Activated CD8-positive, alpha-beta memory T cell treated with anti-CD3 and anti-CD28 coated beads, Interleukin-2, amount 50 U/mL, for 4 hours (primary cell): ENCODE measurements at places on chromosomes 2 and 18.

GRCh38 chr2:140714586-140714985, 1416.2 kb downstream of the LRP1B start:
- no peak for DNase-seq

- no peak for DNase-seq
These were observed 14.1 kb downstream of the SLC66A3 start for GRCh38 chr2:11169333-11169732.

DNA sequence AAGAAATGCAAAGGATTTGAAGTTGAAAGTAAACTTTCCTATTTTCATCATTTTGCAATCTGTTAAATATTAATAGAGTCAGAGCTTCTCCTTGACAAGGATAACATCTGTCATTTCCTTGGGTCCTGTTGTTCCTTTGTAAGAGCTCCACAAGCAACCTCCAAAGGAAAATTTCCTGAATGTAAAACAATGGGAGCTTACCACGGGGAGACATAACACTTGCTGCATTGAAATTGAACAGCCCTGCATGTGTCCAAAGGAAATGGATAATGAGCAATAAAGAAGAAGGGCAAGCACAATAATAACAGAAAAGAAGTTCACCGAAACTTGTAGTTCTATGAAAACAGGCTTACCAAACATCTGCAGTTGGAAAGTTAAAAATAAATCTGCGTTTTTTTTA, 42.0 kb upstream of the SCG2 start:
- no peak for DNase-seq

DNA sequence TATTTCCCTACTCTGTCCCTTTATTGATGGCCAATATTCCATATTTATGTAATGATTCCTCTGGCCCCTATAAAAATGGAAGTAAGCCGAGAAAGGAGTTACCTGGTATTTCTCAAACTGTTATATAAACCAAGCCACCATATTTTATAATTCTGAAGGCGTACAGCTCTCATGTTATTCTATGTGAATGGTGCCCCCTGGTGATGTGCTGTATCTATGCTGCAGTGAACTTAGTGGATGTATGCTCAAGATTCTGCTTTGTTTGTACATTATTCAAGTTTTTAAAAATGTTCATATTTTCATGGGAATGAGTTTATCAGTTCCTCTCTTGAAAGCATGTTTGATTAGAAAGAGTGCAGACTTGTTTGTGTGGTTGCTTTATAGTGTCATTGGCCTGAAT, 194.5 kb upstream of the LRRTM1 start:
- DNase-seq: no peak

DNA sequence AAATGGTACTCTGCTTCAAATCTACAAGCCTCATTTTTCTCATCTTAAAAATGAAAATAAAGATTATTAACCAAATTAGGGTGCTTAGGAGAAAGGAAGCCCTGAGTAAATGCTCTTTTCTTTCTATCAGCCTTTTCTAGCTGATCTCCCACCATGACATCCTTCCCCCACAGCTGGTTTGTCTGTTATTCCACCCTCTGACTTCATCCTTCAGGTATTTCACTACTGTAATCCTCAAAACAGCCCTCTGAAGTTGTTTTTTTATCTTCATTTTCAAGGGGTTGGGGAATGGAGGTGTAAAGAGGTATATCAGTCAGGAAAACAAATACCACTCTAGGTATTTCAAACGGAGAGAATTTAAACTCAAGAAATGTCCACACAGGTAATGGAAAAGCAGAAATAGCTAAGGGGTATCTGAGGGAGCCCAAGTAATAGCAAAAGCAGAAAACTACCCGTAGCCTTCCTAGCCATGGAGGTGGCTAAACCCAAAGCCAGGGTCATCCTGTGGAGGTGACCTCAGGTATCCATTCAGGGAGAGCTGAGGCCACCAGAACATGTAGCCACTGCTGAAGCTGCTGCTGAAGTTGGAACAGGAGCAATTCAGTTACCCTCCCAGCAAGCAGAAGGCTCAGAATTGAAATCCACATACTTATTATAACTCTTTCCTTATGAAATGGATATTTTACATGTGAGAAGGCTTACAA, 990.9 kb upstream of the ACVR2A start:
- no peak for DNase-seq

GRCh38 chr2:122072666-122073065, 317.2 kb downstream of the TSN start:
- no peak for DNase-seq

- DNase-seq: no peak
These were observed 78.3 kb upstream of the MAP4K3 start for GRCh38 chr2:39515273-39515896.

- no peak for DNase-seq
These were observed 168.8 kb downstream of the TXNL1 start for GRCh38 chr18:56469582-56469981.

- no peak for DNase-seq
These were observed 654.2 kb upstream of the PKDCC start for GRCh38 chr2:41393621-41394020.

- DNase-seq: no peak
These were observed 322.8 kb downstream of the STK39 start for GRCh38 chr2:167924556-167924955.

GRCh38 chr18:48662011-48662661, 123.3 kb downstream of the CTIF start:
- no peak for DNase-seq

DNA sequence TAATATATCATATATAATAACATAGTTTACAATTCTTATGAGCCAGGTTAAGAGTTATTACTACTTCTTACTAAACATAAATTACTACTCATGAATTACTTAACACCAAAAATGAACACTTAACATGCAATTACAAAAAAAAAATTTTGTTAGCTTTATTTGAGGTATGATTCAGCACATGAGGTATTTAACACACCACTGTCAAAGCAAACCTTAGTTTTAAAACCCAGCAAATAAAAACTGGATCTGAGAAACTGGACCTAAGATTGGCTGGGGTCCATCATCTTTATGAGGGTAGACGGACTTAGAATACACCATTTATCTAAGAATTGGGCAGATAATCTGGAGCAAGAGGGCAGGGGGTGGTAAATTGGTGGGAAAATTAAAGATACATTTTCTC, 81.8 kb upstream of the CREB1 start:
- no peak for DNase-seq

DNA sequence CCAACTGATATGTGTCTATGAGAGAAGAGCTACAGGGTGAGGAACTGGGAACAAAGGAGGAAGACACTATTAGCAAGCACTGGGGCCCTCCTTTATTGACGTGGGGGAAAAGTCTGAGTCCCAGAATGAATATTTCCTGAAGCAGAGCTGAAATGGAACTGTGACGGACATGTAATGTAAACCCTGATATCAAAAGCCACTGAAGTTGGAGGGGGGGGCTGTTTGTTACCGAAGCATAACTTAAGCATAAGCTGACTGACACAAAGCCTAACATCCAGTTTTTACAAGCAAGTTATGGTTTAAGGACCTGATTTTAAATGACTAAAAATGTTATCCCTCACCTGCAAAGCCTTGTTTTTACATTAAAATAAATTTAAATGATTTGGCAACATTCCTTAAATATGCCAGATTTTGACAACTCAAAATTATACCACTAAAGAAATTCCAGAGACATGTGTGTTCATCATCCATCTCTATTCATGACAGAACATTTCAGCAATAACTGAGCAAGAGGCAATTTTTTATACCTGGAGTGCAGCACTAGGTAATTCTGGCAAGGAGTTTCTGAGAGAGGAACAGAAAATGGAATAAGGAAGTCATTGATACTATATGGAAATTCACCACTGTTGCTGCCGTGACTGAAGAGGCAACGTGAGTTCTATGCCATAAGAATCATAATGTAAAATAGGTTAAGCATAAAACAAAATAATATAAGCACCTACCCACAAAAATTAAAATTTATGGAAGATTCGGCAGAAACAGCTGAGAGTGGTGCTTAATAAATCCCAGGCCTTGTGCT, 186.0 kb downstream of the AFF3 start:
- no peak for DNase-seq

GRCh38 chr2:223751012-223751411, 86.4 kb downstream of the AP1S3 start:
- DNase-seq: no peak

DNA sequence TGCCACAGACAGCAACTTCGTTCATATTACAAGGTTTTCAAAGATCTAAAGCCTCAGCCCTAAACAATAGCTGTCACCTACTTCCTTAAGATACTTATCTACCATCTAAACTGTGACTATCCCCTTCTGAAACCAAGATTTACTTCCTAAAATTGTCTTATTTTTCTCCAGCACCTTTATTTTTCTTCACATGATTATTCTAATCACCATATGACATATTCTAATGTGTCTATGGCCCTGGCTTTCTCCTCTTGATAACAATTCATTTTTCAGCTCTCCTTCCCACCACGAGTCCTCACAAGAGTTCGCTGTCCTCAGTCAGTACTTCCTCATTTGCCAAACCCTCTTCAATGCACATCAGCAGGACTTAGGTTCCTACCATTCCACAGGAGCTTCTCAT, 53.9 kb downstream of the RTTN start:
- DNase-seq: no peak

GRCh38 chr2:178530625-178531142, 50.4 kb downstream of the PLEKHA3 start:
- DNase-seq: no peak

DNA sequence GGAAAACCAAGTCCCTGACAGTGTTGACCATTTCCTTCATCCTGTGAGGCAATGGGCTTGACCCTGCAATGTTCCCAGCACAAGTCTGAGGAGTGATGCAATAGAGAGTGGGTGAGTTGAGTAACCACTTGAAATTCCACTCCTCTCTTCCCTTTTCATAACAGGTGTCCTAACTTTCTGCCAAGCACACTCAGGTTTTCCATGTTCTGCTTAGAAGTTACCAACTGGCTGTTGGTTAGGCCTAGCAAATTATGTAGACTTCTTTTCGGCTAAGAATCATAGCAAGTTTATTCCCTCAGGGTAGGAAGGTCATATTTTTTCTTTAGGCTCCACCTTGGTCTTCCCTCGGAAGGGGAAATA, 11.5 kb downstream of the GNLY start:
- DNase-seq: no peak

DNA sequence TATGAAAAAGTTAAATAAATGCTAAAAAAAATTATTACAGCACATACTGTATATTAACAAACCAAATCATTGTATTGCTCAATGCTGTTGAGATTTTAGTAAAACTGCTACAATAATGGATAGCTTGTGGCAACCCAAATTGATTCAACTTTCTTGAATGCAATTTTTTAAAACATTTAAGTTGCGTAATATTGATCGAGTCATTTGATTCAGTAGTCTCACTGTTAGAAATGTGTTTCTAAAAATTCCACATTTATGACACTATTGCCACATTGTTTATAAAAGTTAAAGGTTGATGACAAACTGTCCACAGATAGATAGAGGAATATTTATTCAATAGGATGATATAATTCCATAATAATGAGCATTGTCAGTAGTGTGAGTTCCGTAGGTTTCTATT, 640.7 kb upstream of the CRIM1 start:
- no peak for DNase-seq

DNA sequence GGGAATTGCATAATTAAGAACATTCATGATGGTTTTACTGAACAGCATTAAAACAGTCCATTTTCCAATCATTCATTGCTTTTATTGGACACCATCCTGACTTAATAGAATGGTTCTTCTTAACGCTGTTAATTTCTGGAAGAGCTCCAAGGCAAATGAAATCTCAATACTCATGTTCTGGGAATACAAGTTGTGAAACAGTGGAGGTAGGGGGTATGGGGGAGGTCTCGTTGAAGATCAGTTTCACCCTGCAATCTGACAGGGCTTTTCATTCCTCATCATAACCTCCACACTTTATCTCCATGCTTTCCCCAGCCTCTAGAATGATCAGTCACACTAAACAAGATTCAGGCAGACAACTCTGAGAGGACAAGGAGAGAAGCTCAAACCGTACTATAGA, 113.6 kb downstream of the ETAA1 start:
- DNase-seq: no peak

- DNase-seq: no peak
These were observed 337.1 kb upstream of the SETBP1 start for GRCh38 chr18:44343570-44343969.

DNA sequence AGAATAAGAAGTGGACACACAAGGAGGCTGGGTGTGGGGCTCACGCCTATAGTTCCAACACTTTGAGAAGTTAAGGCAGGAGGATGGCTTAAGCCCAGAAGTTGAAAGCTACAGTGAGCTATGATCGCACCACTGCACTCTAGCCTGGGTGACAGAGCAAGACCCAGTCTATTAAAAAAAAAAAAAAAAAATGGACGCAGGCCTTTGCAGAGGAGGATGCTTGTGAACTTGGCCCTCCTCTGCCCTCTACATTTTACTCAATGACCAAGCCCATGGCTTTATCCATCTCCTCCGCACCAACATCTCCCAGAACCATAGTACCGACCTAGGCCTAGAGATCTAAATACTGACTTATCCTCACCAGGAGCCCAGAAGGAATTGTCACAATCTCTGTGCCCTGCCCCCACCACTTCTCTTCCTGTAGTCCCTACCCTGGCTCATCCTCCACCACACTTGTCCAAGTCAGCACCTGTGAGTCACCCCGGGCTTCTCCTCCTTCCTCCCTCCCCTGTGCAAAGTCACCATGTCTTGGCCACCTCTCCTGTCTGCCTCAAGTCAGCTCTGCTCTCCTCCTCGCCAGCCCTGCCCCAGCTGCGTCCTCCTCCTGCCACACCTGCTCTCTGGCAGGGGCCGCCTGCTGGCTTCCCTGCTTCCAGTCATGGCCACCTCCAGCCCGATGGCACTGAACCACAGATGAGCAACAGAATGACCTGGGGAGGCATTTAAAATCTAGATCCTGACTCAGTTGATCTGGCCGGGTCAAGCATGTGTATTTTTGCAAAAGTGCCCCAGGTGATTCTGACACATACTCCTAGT, 35.8 kb upstream of the ASPRV1 start:
- no peak for DNase-seq

- DNase-seq: no peak
These were observed 14.9 kb downstream of the ATOH8 start for GRCh38 chr2:85768713-85769112.
